Caco-2 (cell line): ENCODE measurements at places on chromosomes 7 and 10. TPM values are rescaled to one million over a fixed set of nuclear protein-coding genes. Genes with fewer than 3 reads are reported as not detected.

SPAM1 gene
- total RNA-seq, result not detected in 2 replicates

CCDC6 gene
- 113 and 116 TPM in 2 replicates for total RNA-seq

CPXM2 gene
- not detected in 2 replicates for total RNA-seq

SH2B2 gene
- 8.1 and 10.6 TPM in 2 replicates for total RNA-seq

AGBL3 gene
- 5.3 and 6.1 TPM in 2 replicates for total RNA-seq
